Epithelial cell of alveolus of lung (primary cell): ENCODE measurements at places on chromosomes 7 and 10. TPM values are rescaled to one million over a fixed set of nuclear protein-coding genes. Genes with fewer than 3 reads are reported as not detected.

Gene LRRD1
- 0.26 and 0.56 TPM in 2 replicates for total RNA-seq

Gene EMX2
- not detected in 2 replicates for total RNA-seq

Gene OR2AE1
- 0.39 TPM in 1 of 2 replicates, not detected in the other for total RNA-seq

Gene TACR2
- total RNA-seq, result 0.26 TPM in 1 of 2 replicates, not detected in the other

Gene ENKUR
- not detected in 2 replicates for total RNA-seq

Gene CPXM2
- 1.8 TPM in 1 of 2 replicates, not detected in the other for total RNA-seq

Gene ZC3HAV1L
- total RNA-seq, result 9.4 and 41.2 TPM in 2 replicates

Gene NEBL
- total RNA-seq, result 6.6 and 8.4 TPM in 2 replicates
